ENCODE measurements at places on chromosomes 13 and 19. TPM values are rescaled to one million over a fixed set of nuclear protein-coding genes. Genes with fewer than 3 reads are reported as not detected.

GRCh38 chr19:30557927-30558557 lies 185.9 kb downstream of the ZNF536 start:
- no peak for DNase-seq

DNA sequence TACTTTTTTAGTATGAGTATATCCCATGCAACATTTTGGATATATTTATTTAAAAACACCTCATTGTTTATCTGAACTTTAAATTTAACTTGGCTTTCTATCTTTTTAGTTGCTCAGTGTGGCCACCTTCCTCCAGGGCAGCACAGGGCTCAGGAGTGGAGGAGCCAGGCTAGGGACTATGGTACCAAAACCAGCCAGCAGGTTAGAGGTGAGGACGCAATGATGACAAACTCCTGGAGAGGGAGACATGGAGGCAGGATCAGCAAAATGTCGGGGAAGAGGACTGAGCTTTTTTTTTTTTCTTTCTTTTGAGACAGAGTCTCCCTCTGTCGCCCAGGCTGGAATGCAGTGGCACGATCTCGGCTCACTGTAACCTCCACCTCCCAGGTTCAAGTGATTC lies 29.6 kb upstream of the CALM3 start:
- DNase-seq = no peak

GRCh38 chr19:18349524-18350128 lies 9.2 kb downstream of the PGPEP1 start:
- no peak for DNase-seq

Gene VSTM2B
- total RNA-seq = not detected

Gene PEAK3
- total RNA-seq = not detected

Measured in kidney epithelial cell (primary cell).